ENCODE measurements at places on chromosomes 5 and 9.

DNA sequence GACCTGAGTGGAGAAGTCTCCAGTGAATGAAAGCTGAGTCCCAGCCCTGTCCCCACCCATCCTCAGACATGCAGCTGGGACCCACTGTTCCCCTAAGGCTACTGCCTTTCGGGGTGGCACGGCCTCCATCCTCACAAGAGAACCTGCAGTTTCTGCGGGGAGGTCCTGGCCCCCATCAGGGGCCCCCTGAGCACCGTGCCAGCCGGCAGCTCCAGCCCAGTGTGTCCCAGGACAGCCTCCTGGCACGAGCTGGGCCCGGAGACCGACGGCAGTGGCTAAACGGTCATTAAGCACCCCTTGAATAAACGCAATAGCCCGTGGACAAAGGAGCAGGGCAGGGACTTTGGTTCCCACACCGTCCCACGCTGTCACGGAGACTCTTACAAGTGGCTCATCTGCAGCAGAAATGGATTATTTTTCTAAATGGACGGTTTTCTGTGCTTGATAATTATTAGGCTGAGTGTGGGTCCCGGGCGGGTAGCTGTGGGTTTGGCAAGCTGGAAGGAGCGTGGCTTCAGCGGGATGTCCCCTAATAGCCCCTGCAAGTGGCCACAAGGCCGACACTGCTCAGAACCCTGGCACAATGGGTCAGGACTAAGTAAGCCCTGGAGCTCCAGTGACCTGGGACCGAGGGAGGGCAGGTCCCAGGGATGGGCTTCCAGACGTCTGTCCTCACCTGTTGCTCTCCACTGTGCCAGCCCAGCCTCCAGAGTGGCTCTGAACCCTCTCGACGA, 17.4 kb downstream of the FAM78A start:
- no peak for DNase-seq

GRCh38 chr5:5209089-5209488, 69.0 kb downstream of the ADAMTS16 start:
- no peak for DNase-seq

GRCh38 chr5:159775890-159776289, 140.4 kb upstream of the ADRA1B start:
- no peak for DNase-seq

DNA sequence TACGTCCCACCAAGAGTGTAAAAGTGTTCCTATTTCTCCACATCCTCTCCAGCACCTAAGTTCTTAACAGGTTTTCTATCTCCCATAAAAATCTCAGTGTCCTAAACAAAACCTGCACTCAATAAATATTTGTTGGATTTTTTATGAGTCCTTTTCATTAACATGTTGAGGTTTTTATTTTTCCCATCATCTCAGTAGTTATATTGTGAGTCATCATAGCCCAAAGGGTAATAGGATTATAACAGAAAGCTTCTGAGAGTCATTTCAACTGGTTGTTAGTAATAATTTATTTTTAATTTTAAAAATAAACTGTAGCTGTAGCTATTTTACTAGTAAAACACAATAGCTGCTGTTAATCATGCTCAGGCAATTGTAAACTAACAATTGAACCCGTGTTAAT, 331.6 kb upstream of the SLC30A5 start:
- no peak for DNase-seq

DNA sequence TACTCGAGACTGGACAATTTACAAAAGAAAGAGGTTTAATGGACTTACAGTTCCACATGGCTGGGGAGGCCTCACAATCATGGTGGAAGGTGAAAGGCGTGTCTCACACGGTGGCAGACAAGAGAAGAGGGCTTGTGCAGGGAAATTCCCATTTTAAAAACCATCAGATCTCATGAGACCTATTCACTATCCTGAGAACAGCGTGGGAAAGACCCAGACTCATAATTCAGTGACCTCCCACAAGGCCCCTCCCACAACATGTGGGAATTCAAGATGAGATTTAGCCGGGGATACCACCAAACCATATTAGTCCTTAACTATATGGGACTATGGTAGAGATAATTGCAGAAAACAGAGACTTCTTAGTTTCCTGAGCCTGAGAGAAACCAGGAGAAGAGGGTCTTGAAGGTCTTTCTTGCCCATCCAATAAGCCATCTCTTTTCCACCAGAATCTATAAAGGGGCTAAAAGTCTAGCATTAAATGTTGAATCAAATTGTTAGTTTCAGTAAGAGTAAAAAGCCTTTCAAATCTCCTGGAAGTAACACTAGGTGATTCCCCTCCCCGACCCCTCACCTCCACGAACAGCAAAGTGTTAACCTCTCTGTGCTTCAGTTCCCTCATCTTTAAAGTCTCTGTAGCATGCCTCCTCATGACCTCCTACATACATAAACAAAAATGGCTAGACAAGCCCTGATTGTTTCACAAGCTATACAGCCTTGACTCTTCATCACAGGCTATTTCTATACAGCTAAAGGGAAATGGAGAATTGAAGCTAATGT, 259.1 kb downstream of the TMEM167A start:
- DNase-seq: no peak

GRCh38 chr9:27799326-27799725, 226.0 kb upstream of the C9orf72 start:
- no peak for DNase-seq

DNA sequence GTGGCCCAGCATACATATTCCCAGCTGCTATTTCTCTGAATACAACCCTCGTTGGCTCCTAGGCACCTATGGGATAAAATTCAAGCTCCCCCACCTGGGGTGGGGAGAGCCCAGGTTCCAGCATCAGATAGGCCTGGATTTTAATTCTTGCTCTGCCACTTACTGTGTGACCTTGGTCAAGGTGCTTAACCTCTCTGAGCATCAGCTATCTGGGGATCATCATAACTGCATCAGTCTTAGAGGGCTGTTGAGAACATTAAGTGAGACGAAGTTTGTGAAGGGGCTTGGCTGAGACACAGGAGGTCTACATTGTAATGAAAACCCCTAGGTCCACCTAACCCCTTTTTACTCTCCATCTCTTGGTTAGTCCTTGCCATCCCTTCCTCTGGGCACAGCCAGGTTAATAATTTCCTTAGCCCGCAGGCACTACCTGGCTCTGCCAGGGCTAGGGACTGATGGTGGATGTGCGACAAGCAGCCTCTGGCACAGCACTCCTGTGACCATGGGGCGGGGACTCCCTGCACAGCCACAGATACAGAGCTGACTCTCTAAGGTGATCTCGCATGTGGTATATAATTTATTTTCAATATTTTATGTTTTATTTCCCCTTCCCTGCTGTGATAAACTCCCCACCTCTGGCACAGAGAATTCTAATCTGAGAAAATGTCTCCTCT, 68.7 kb downstream of the CRB2 start:
- DNase-seq: no peak

DNA sequence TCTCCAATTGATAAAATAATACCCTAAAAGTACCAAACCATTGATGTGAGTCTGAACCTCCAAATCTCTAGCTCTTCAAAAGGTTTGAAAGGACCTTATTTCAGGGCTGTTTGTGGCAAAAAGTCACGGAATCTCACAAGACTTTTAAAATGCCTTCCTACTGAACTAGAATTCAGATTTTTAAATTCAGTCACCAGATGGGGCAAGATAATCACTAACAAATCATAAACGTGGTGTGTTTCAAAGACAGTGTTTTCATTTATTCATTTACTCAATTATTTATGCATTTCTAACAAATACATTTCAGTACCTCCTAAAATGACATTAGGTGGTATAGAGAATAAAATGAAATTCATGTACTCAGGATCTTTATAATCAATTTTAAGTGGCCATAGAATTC, 68.2 kb upstream of the SMC2 start:
- DNase-seq: no peak

- DNase-seq: no peak
These were observed 196.8 kb downstream of the AUH start for GRCh38 chr9:91164724-91165520.

GRCh38 chr9:70609542-70610286, 195.3 kb upstream of the KLF9 start:
- DNase-seq: no peak

- no peak for DNase-seq
These were observed 109.7 kb upstream of the LHFPL2 start for GRCh38 chr5:78758169-78758839.

DNA sequence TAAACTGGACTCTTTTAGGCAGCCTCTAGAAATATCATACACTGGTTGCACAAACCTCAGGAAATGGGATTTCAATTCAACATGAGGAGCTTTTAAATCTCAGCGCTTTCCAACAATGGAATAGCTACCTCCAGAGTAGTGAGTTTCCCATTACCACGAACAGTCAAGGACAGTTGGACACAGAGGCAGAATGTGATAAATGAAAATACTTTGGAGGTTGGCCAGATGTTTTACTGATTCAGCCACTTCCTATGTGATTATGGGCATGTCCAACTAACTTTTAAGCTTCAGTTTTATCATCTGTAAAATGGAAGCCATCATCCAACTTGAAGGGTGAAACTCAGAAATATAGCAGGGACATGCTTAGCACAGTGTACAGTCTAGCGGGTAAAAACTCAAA, 2.1 kb downstream of the FBXW2 start:
- no peak for DNase-seq

DNA sequence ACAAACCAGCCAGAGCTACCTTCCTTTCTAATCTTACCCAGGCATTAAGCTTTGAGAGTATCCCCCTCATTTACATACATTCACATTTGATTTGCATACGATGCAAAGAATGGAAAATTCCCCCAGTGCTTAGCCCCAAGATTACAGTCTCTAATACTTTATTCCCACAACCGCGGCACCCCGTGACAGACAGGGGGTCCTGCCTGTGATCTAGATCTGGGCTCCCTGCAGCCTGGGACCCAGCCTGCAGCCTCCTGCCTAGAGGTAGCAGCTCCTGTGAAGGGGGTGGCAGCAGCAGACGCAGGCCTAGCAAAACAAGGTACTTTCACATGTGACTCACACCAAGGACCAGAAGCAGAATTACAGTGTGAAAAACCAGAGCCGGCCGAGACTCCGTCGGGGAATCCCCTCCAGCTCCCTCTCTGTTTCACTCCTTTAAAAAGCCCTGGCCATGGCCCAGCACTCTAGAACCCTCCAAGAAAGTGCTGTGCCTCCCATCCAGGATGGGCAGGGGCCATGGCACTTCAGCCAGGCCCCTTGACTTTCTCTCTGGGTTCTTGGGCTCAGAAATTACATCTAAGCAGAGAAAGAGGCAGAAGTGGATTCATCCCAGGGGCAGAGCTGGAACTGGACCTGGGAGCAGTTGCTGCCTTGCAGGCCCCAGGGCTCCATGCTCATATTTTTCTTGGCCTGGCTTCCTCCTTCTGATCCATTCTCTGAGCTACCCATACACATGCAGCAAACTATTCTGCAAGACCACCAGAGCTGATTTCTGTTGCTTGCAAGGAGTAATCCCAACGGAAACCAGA, 14.0 kb upstream of the TCF7 start:
- peak; percentile 85 for DNase-seq

DNA sequence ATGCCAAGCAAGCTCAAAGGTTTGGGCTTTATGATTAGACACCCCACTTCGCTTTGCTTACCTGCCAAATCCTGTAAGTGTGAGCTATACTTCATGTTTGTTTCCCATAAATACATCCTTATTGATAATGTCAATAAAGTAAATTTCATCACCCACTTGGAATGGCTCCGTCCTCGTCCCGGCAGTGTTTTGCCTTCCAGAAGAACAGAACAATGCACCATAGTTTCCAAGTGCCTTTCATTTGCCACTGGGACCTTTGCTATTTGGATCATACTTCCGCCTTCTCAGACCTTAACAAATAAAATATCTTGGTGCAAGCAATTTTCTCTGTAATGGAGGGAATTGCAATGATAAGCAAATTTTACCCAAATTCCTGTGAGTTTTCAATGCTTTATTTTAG, 229.3 kb downstream of the PIK3R1 start:
- no peak for DNase-seq

DNA sequence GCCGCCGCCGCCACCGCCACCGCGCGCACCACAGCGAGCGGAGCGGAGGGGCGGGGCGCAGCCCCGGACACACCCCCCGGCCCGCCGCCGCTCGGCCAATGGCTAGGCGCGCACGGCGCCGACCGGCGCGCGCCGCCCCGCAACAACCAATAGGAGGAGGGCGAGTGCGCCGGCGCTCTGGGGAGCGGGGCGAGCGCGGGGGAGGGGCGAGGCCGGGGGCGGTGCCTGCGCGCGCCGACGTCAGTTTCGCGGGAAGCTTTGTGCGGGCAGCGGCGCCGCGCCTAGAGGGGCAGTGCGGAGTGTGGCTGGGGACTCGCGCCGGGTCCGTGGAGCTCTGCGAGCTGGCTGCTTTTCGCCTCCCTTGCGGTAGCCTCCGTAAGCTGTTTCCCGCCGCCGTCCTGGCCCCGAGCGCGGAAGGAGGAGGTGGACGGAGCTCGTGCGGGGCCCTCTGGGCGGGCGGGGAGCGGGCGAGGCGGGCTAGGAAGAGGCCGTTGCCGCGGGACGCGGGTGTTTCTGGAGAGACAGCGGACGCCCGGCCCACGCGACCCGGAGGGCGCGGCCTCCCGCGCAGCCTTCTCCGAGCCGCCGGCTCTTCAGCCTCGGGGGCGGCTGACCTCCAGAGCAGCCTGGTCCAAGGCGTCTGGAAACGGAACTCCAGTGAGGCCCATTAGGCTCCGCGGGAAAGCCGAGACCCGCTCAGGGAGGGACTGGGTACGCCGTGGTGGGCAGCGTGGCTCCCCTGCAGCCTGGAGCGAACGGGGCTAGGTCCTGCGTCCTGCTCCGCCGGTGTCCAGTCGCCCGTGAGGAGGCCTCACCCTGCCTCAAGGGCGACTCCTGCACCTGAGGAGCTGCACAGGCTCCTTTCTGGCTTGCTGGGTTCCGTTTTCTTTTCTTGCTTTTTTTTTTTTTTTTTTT, at the start of gene ZMYND19:
TSS of gene ZMYND19 (minus strand) at position 44 of the 915 bp plus-strand sequence. CDS start 249 bp downstream, outside the sequence.
- DNase-seq: peak; percentile 84

DNA sequence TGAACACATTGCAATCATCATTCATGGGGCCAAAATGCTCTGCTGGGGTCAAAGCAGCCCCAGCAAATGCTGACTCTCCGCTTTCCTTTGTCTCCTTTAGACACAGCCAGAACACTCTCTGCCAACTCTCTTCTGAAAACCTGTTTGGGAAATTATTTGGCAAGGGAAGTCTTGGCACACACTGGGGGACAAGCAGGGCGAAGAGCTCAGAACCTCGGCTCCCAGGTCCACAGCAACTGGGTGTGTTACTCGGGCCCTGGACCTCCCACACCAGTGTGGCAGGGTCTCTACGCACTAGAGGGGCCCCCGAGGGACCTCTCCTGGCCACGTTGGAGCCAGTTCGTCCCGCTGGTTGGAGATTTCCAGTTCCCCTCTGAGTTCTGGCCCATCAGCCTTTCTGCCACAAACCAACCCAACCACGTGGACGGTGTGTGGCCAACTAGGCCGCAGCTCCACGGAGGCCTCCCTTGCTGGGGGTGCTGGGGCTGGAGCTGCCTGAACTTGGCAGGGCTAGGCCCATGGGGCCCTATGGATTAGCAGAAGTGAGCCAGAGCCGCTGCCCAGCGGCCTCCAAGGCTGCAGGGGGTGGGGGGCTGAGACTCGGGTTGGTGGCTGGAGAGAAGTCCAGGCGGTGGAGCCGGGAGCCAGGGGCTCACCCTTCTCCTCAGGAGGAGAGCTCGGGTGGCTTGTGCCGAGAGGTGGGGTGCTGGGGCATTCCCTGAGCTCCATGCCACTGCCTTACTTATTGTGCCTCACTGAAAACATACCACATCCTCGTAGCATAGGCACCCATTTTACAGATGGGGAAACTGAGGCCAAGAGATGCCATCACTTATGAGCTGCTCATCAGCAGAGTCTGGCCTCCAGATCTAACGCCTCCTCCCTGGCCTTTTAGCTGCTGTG, 46.8 kb upstream of the RNU6ATAC start:
- DNase-seq: no peak

GRCh38 chr9:130732136-130732535, 38.6 kb downstream of the EXOSC2 start:
- DNase-seq: no peak

Measured in stimulated activated CD4-positive, alpha-beta T cell treated with anti-CD3 and anti-CD28 coated beads, TNF-alpha, amount 100 ng/mL, for 24 hours (primary cell).